Left ventricle myocardium inferior (tissue), 1 donor: ENCODE measurements at places on chromosomes 13 and 19.

DNA sequence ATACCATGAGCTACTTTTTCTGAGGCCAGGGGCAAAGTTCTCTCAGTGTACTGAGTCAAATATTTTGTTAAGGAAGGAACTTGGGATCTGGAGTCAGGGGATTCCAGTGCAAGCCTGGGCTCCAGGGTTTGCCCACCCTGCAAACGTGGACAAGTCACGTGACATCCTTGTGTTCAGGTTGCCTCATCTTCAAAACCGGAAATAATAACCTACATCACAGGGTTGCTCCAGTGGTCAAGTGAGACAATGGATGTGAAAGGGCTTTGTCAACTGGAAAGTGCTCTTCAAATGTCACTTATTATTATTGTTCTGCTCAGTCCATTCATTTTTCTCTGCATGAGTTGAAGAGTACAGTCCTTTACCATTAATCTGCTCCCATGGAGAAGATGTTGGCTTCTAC is 414.9 kb downstream of the COG6 start:
- no peak for DNase-seq

- DNase-seq = no peak
Observed at GRCh38 chr19:20969898-20970297, 46.8 kb downstream of the ZNF85 start.

DNA sequence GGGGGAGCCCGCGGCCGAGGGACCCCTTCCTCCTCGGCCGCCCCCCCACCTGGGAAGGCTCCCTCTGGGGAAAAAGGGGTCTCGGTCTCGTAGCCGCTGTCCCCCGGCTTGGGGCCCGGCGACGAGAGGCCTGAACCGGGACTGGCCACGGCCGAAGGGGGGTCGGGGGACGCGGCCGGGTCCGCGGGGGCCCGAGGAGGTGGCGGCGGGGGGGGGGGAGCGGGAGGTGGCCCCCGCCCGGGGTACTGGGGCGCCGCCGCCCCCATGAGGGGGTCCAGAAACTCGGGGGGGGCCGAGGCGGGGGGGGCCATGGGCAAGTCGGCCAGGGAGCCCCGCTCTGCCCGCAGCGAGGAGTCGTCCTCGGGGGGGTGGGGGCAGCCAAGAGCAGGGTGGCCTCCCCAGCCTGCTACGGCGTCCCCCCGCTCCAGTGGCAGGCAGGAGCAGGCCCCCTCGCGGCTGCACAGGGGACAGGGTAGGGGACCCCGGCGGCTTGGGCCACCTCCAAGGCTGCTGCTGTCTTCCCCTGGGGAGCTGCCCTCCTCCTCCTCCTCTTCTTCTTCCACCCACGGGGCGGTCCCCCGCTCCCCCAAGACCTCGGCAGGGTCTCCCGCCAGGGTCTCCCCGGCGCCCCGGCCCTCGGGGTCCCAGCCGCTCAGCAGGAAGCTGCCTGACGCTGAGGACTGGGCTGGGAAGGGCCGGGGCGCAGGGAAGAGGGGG is 12.9 kb downstream of the LMTK3 start:
- DNase-seq = no peak

DNA sequence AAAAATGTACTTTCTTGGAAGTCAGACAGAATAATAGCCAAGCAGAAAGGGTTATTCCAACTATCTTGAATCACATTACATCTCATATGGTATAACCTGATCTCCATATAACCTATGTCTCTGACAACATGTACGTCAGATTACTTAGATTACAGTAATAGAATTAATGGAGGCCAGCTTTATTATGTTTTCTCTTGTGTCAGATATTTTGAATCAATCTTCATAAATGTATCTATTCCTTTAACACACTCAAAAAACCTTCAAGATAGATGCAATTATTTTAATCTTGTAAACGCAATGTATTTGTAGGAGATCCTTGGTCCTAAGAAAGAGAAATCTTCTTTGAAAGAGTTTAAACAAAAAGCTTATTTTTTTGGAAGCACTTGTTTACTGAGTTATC is 188.4 kb upstream of the KLF12 start:
- DNase-seq = no peak

GRCh38 chr13:79749984-79750551 is 269.1 kb downstream of the NDFIP2 start:
- DNase-seq = peak; percentile 55

- no peak for DNase-seq
Observed at GRCh38 chr19:10155839-10156238, 36.1 kb upstream of the EIF3G start.

GRCh38 chr19:51571599-51571998 is 516 bp downstream of the ZNF175 start:
- DNase-seq = no peak

DNA sequence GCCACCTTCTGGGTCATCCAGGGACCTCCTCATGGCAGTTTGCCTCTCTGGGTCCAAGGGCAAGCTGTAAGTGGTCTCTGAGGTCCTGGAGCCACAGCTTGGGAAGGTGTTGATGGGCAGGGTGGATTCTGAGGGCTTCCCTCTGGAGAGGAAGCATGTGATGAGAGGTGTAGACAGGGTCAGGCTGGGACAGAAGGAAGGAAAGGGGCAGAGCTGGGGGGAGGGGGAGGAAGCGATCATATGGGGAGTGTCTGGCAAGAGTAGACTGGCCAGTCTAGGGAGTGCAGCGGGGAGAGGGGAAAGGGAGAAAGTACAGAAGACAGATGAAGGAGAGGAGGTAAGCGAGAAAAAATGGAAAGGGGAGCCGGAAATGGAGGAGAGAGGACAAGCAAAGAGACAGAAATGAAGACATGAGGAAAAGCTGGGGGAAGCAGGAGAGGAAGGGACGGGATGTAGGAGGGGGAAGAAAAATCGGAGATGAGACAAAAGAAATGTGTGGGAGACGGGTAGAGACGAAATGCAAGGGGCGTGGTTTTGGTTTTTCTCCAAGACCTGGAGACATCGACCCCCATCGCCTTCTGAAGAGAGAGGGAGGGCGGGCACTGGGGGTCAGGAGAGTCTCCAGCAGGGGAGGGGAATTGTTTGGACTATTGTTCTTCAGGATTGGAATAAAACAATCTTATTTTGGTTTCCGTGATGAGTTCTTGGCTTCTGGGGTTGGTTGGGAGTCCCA is 26.6 kb downstream of the ZSWIM9 start:
- no peak for DNase-seq

- DNase-seq = no peak
Observed at GRCh38 chr13:47555235-47555634, 445.8 kb downstream of the SUCLA2 start.

DNA sequence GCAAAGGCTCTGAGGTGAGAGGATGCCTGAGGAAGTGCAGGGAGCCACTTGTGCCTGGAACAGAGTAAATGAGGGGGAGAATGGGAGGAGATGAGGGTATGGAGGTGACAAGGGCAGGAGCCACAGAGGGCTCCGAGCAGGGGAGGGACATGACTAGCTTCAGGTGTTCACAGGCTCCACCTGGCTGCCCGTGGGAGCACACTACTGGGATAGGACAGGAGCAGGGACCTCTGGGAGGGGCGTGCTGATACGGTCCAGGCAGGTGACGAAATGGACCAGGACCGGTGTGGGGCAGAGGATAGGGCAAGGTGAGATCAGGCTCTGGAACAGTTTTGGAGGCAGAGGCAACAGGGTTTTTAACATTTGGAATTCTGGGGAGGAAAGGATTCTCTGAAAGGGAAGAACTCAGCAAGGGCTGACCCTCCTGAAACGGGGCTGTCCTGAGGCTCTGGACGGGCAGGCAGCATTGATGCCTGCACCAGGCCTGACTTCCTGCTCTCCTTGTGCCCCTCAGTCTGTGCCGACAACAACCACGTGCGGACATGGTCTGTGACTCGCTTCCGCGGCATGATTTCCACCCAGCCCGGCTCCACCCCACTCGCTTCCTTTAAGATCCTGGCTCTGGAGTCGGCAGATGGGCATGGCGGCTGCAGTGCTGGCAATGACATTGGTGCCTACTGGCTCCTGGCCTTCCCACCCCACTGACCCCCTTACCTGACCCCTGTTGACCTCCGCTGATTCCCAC is 11.6 kb downstream of the SHKBP1 start:
- no peak for DNase-seq

DNA sequence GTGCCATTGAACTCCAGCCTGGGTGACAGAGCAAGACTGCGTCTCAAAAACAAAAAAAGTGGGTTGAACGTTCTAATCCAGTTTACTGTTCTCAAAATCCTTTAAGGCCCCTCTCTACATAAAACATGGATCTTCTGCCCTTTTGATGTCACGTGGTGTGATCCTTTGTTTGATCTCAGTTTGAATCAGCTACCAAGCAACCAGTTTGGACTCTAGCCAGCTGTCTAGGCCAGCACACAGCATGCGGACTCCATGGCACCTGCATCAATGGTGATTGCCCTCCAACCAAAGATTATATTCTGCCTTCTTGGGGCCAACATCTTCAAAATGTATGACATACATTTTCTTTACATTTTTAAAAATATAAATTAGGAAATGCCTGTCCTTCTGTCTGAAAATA is 365.4 kb downstream of the NDFIP2 start:
- DNase-seq = no peak

DNA sequence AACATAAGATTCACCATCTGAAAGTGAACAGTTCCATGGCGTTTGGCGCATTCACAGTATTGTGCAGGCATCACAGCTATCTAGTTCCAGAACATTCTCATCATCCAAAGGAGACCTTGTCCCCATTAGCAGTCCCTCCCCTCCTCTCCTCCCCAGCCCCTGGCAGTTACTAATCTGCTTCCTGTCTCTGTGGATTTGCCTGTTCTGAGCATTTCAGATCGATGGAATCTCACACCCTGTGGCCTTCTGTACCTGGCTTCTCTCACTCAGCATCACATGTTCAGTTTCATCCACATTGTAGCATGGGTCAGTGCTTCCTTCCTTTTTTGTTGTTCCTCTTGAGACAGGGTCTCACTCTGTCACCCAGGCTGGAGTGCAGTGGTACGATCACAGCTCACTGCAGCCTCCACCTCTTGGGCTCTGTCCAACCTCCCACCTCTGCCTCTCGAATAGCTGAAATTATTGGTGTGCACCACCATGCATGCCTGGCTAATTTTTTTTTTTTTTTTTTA is 34.6 kb downstream of the CRTC1 start:
- DNase-seq = no peak

- no peak for DNase-seq
Observed at GRCh38 chr19:42309686-42310085, 3.4 kb upstream of the TMEM145 start.

DNA sequence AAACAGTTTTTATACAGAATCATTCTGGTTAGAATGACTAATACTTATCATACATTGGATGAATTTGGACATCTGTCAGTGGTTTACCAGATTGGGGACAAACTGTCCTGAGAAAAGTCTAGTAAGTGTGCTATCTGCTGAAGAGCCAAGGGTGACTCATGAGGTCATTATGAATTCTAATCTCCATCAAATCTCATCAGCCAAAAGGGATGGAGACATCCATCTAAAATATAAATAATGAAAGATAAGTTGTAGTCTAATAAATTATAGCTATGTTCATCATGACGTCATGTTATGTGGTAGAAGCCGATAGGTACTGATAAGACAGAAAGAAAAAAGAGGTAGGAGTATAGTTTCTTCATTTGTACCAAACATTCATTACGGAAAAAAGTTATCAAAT is 804.4 kb downstream of the PCDH9 start:
- no peak for DNase-seq

- DNase-seq = no peak
Observed at GRCh38 chr19:31492050-31492449, 142.8 kb upstream of the TSHZ3 start.

GRCh38 chr13:74082741-74083160 is 51.5 kb downstream of the KLF12 start:
- no peak for DNase-seq

GRCh38 chr13:40190641-40191100 is 475.8 kb downstream of the FOXO1 start:
- no peak for DNase-seq

GRCh38 chr13:21613791-21614190 is 9.8 kb upstream of the MICU2 start:
- DNase-seq = no peak

GRCh38 chr13:35810321-35810720 is 320.9 kb downstream of the DCLK1 start:
- DNase-seq = no peak

DNA sequence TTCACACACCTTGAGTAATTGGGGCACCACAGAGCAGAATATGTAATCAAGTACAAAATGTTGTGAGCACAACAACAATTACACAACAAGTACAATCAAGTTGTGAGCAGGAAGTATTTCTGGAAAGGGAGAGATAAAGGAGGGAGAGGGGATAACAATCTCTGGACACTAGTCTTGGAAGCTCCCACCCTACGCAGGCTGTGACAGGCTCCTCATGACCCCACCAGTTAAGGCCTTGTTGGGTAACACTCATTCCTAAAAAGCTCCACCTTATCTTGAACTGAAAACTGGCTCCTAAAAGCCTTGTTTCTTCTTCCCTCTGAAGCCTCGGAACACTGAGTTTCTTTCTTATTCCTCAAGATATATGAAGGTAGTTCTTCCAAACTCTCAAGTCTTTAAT is 806.0 kb downstream of the UQCRFS1 start:
- DNase-seq = no peak

DNA sequence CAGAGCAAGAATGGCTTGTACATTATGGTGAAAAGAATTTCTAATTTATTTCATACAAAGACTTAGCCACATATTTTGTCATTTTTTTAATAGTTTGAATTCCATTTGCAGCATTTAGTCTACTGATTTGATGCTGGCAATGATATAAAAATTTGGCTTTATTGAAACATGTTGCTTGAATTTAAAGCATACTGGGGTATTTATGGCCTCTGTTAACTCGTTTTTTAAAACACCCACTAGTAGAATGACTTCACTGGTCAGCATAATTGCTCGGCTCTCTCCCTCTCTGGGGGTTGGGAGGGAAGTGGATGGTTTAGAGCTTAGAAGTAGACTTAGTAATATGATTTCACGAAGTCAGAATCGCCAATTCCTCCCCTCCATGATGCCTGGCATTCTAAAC is 354.9 kb upstream of the HTR2A start:
- DNase-seq = no peak

- no peak for DNase-seq
Observed at GRCh38 chr13:85367887-85368286, 431.3 kb downstream of the SLITRK6 start.

DNA sequence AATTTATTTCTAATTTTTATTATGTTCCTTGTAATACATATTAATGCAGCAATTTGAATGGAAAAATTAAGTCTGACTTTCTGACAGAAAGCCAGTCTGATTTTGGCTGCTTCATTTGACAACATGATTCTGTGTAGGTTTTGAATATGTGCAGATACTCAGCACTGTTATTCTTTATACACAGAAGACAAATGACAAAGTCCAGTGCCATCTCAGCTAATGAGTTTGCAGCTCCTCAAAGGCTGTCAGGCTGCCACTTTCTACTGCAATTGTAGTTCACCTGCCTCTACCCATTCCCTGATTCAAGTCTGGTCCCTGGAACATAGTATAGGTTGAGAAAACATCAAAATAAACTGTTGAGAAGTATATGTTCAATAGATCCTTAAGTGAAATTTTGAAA is 2.9 kb upstream of the CHAMP1 start:
- DNase-seq = no peak

- DNase-seq = no peak
Observed at GRCh38 chr19:44552324-44552723, 22.8 kb upstream of the CEACAM20 start.

GRCh38 chr13:75864718-75865117 is 228.6 kb downstream of the LMO7 start:
- no peak for DNase-seq

- DNase-seq = peak; percentile 38
Observed at GRCh38 chr13:22915442-22916082, 265.2 kb upstream of the SGCG start.

- DNase-seq = peak; percentile 74
Observed at GRCh38 chr13:44854313-44855060, 134.8 kb downstream of the NUFIP1 start.
